ENCODE measurements at places on chromosomes 3 and 15.

GRCh38 chr3:83235180-83235814 is 1473.9 kb upstream of the GBE1 start:
- DNase-seq: no peak

GRCh38 chr3:190307164-190307545 is 15.1 kb downstream of the CLDN1 start:
- no peak for DNase-seq

DNA sequence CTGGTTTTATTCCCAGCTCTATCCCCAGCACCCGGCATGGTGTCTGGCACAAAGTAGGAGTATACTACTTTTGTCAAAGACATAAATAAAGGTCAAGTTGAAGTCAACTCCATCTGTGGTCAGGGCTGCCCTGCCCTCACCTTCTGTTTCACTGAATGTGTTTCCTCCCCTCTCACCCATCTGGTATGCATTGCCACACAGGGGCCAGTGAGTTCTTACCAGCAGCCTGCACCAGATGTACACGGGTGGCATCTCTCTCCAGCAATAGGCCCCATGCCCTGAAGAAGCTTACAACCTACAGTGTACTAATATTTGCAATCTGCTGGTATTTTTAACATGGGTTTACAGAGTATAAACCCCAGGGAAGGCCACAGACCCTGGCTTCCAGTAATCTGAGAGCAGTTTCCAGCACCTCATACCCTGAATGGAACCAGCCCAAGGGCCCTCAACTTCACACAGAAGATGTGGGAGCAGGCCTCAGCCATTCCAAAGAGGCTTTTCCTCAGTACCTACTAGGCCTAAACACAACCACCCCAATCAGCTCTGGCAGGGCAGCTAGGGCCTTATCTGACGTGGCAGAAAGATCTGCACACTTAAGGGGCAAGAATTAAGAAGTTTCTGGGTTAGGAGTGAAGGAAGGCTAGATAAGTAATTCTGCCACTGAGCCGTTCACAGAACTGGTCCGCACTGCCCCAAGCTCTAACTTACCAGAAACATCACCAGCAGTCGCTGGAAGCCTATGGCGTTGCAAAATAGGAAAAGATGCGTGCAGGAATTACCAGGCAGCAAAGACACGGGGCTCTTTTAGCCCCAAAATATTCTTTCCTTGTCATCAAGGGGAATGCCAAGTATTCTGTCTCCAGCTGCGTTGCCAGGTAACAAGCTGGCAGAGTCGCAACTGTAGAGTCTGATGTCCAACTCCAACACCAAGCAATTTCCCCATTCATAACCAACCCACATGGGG is 2.1 kb downstream of the IDH2 start:
- no peak for DNase-seq

DNA sequence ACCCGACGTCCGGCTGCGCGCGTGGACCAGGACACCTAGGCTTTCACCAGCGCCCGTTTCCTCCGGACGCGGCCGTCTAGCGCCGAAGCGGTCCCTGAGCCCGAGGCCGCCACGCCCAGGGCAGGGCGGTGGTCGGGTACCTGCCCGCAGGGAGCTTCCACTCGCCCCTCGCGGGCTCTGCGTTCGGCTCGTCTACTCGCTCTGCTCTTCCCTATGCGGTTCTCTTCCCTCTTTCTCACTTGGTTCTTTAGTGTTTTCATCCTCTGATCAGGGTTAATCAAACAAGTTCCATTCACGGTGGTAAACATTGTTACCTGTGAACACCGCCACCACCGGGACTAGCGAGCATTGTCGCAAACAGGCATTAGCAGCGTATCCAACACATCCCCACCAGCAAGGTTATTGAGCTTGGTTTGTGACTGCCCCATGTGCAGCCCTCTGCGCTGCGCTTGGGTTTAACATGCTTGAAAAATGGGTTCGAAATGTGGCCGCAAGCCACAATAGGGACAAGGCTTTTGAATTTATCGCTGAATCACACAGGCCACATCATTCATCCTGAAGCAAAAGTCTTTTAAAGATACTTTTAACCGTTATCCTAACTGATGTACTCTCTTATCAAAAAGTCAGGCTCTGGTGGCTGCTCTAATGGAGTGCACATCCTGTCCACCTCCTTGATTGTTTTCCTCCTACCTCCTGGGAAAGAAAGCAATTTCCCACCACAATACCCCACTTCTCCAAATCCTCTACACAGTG is 843 bp upstream of the CD47 start:
- no peak for DNase-seq

DNA sequence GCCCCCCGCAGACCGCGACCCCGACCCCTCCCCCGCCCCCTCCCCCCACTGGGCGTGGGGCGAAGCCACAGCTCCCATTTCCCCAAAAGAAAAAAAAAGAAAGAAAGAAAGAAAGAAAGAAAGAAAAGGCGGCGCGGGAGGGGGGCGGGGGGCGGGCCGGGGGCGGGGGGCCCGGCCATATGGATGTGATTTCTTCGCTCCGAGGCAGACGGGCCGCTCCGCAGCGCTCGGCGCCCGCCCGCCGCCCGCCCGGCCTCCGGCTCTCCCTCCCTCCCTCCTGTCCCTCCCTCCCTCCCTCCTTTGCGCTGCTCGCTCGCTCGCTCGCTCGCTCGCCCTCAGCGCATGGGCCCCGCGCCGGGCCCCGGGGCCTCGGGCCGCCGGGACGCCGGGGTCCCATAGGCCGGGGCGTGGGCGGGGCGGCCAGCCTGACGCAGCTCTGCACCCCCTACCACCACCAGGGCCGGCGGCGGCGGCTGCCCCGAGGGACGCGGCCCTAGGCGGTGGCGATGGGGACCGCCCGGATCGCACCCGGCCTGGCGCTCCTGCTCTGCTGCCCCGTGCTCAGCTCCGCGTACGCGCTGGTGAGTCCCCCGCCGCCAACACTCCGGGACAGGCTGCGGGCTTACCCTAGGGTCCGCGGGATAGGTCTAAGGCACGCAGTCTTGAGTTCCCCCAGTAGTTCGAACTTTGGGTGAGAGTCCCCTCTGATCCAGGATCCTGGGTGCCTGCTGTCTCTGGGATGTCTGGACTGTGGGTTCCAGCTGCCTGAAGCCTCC is 5.7 kb downstream of the PTH1R start:
- DNase-seq: no peak

DNA sequence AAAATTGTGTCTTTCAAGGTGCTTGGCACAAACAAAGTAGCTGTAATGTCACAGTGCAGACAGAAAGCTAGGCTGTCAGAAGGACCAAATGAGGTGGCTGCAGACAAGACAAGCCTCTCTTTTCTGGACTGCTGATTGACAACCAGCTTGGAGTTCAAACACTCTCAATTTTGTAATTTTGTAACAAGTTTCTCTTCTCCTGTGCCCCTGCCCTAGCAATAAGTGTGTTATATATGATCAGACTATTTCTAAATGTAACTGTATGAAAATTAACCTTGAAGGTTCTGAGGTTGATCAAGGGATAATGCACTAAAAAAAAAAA is 172.0 kb downstream of the P3H2 start:
- DNase-seq: no peak

Measured in SHP77 treated with DMSO at 0.1 percent for 48 hours (cell line).